ENCODE measurements at places on chromosomes 2 and 18.

DNA sequence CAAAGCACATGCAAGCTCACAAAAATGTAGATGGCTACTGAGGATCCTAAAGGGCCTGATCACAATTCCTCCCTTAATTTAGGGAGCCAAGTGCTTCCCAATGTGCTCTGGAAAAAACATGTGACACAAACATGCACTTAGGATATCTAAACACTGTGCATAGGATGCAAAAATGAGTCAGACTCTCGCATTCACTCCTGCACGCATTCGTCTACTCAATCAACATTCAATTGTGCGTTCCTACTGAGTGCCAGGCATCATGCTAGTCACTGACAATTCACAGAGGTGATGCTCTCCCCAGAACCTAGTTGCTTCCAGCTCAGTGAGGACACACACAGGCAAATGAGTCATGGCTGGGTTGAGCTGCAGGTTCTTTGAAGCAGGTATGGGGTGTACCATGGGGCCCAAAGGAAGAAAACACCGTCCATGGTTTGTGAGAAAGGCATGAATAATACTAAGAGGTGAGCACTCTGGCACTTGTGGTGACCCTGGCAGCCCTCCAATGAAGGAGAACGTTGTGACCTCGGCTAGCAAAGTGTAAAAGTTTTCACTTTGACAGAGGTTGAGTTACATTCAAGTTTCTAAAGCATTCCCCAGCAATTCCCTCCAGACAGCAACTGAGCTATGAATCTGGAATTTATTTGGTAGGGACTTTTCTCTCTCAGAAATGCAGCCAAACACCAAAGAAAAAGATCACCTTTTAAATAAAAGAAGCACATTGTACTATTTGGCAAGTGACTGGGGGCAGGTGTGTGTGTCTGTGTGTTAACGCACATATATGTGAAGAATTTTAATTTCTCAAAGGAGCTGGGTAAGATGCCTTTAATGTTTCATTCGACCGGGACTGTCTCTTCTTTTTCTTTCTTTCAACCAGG lies 173.3 kb downstream of the ALPK2 start:
- DNase-seq = no peak

- no peak for DNase-seq
Measured at GRCh38 chr2:11861044-11861443, 114.6 kb downstream of the LPIN1 start.

- peak; percentile 63 for DNase-seq
Measured at GRCh38 chr2:171244466-171244969, 83.8 kb upstream of the TLK1 start.

DNA sequence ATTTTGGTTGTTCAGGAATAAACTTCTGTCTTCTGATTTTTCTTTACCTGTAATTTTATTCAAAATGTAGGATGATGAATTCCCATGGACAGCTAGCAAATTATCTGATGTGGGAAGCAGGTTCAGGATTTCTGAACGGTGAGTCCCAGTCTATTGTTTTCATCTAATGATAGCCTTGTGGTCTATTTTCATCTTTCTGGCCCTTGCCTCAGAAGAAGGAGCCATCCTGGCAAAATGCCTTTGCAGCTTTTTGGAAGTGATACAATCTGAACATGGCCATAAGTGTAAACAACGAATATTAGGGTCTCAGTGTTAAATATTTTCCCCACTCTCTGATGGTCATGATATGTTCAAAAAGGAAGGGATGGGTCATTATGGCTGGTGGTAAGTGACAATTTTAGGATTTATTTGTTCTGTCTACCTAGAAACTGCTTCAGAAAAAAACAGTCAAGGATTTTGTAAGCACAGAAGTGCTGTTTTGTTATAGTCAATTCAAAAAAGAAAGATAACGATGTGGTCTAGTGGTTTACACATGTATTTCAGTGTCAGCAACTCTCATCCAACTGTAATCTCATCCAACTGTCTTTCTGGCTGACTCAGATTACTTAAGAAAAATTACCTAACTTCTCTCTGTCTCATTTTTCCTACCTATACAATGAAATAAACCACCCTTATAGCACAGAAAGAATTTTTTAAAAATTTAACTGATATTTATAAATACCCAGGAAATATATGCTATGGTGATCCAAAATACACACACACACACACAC lies 272.6 kb upstream of the ERBB4 start:
- peak; percentile 64 for DNase-seq

DNA sequence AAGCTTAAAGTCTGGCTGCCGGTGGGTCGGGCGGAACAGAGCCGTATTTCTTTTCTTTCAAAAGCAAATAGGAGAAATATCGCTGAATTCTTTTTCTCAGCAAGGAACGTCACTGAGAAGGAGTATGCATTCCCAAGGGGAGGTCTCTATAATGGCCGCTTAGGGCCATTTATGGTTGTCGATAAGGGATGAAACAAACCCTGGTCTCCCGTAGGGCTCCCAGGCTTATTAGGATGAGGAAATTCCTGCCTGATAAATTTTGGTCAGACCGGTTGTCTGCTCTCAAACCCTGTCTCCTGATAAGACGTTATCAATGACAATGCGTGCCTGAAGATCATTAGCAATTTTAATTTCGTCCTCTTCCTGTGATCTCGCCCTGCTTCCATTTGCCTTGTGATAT lies 227.7 kb upstream of the ZEB2 start:
- no peak for DNase-seq

DNA sequence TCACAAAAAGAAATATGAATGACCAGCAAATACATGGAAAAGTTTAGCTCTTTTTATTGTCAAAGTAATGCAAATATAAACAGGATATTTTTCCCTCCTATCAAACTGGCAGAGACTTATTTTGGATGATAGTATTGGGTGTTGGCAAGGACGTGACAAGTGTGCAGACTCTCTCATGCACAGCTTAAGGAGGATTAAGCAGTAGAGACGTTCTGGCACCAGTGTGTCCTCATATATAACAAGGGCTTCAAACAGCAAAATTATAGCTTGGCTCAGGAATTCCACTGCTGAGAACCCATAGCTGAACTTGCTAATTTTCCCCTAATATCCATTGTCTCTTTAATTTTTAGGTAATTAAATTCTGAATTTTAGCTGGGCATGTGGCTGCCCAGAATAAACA lies 114.4 kb downstream of the FAM124B start:
- DNase-seq = no peak

- DNase-seq = peak; percentile 46
Measured at GRCh38 chr2:180980943-180981911, 822 bp downstream of the UBE2E3 start.

- no peak for DNase-seq
Measured at GRCh38 chr2:86330001-86330400, 7.4 kb downstream of the REEP1 start.

GRCh38 chr2:209259767-209260166 lies 164.1 kb upstream of the MAP2 start:
- DNase-seq = no peak

DNA sequence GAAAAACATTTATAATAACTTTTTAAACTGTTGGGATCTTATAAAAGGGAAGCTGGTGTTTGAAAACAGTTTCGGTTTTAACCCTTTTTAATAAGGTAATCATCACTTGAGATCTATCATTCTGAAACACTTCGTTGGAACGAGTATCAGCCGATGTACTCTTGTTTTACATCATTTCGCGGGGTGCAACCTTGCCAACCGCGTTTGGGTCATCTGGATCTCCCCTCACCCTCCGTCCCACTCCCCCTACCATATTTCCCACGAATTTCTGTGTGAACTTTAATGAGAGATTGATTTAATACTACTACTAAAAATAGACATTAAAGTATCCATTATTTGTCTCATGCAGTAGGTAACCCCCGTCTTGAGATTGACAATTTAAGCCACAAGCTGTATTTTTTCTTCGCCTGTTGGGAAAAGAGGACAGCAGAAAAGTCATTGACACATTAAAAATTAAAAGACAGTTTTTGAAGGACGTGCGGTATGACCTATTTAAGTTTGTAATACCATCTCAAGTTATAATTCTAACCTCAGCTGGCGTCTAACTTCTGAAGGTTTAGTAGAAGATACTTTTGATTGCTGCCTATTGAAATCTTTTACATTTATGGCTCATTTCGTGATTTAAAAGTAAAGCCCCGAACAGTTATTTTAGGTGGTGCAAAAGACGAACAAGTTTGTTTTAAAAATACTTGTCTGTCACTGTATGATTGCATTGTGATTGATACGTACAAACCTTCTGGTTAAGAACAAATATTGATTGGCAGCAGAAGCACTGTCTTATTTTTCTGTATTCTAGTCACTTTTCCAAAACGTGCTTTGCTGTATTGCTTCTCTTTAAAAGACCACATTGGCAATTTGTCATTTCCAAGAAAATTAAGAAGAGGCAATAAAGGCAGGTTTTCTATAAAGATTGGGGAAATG lies 1.5 kb downstream of the CREB1 start:
- peak; percentile 22 for DNase-seq

DNA sequence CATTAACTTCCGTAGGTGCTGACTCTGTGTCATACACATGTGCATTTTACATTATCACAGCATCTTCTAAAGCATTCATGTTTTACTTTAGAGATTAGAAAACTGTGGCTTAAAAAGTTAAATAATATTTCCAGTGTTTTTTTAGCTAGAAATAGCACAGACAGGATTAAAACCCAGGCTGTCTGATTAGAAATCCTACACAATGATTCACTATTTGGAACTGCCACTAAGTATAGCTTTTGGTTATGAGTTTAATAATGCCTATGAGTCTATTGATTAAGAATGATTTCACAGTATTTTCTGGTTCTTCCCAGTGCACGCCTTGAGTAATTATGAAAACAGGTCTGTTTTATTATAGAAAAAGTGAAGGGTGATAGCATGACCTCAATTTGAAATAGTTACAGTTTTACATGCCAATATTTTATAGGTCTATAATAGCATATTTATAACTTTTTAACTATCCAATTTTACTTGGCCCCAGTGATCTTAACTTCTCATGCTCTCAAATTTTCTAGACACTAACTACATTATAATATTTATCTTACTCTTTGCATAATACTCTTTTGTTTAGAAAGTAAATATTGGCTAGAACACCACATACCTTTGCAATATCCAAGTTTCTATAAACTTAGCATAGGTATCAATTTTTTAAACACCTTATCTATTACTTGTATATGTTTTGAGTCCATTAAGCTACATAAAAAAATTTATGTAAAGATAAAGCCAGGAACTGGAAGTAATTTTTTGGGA lies 313.2 kb downstream of the RND3 start:
- DNase-seq = no peak

DNA sequence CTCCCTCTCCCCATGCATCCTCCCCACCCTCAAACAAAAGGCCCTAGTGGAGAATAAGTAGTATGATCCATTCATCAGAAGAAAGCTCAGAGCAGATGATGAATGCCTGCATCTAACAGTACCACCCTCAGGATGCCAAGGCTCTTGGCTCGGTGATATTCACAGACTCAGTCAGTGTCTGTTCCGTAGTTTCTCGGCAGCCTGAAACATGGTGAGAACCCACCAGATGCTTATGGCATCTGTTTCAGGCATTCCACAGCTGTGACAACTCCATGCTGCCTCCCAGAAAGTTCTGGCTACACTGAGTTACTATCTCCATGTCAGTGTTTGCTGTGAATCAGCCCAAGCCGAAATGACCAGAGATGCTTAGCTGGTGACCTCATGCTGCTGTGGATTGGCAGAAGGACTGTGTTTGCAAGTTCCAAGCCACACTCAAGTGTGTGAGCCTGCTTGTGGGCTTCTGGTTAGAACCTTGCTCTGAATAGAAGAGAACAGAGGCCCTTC lies 83.9 kb downstream of the WDSUB1 start:
- peak; percentile 97 for DNase-seq

GRCh38 chr2:141968433-141968832 lies 162.4 kb downstream of the LRP1B start:
- peak; percentile 33 for DNase-seq

DNA sequence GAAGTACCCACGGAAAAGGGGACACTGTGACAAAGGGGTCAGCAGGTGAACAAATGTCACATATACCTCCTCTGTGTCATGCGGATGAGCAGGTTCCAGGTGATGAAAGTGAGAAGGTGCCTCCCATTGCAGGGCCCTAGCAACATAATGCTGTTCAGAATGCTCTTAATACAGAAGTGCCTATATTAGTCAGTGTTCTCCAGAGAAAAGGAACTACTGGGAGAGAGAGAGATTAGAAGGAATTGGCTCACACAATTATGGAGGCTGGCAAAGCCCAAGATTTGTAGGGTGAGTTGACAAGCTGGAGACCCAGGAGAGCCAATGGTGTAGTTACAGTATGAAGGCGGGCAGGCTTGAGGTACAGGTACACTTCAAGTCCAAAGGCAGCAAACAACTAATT lies 98.1 kb upstream of the CDC42EP3 start:
- no peak for DNase-seq

DNA sequence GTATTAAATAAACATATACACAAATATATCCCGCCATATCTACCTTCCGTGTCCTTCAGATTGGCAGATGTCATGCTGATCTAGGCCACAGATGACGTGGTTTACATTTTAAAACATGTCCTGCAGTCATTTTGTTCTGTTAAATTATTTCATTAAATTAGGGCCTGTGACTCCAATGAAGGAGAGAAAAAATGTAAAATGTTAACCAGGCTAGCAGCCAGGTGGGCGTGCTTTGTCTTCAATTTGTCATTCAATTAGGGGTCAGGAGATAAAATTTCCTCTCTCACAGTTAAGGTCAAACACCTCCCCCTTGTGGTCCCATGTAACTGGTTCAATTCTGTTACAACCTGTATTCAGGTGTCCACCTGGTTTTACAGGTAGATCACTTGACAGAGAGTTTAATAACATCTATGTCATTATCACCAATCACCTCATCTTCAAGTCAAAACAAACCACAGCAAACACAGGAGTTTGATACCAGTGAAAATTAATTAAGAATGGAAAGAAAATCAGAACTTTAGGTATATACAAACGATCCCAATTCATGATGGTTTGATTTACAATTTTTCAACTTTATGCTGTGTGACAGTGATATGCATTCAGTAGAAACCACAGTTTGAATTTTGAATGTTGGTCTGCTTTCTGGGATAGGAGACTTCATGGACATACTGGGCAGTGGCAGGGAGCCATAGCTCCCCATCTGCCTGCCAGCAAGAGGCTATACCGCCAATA lies 339.4 kb downstream of the CMPK2 start:
- no peak for DNase-seq

GRCh38 chr2:225040856-225041206 lies 1.4 kb downstream of the DOCK10 start:
- DNase-seq = no peak

DNA sequence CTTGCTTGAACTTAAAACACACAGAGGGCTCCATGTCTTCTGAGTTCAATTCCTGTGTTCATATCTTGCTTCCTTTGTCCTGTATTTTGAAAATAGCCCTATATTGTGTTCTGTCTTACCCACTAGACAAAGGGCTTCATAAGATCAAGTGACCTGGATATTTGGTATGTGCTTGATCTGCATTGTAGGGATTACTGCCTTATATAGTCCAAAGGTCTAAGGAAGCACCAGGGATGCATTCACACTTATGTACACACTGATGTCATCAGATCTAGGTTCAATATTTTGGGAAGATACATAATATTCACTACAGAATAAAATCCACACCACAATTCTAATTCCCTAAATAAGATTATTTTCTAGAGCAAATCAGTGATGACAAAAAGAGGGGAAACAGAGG lies 278.0 kb upstream of the KYNU start:
- DNase-seq = no peak
